ENCODE measurements at places on chromosomes 5 and 9.

GRCh38 chr9:121296213-121297127 lies 28.5 kb downstream of the GSN start:
- no peak for DNase-seq

DNA sequence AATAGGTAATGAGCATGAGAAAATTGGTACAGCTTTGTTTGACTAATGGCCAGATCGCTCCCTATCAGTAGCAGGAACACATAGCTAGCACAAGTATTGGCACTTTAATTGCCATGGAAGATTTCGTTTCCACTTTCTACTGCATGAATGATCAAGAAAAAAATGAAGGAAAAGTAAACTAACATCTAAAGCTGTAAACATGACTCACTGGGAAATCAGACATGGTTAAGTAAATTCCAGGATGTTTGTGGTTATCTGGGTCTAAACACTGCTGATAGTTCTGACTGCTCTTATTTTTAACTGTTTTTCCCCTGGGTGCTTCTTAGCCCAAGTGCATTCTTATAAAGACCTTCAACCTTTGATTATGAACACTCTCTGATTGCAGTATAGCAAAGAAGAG lies 388.9 kb downstream of the NR2F1-AS1 start:
- no peak for DNase-seq

DNA sequence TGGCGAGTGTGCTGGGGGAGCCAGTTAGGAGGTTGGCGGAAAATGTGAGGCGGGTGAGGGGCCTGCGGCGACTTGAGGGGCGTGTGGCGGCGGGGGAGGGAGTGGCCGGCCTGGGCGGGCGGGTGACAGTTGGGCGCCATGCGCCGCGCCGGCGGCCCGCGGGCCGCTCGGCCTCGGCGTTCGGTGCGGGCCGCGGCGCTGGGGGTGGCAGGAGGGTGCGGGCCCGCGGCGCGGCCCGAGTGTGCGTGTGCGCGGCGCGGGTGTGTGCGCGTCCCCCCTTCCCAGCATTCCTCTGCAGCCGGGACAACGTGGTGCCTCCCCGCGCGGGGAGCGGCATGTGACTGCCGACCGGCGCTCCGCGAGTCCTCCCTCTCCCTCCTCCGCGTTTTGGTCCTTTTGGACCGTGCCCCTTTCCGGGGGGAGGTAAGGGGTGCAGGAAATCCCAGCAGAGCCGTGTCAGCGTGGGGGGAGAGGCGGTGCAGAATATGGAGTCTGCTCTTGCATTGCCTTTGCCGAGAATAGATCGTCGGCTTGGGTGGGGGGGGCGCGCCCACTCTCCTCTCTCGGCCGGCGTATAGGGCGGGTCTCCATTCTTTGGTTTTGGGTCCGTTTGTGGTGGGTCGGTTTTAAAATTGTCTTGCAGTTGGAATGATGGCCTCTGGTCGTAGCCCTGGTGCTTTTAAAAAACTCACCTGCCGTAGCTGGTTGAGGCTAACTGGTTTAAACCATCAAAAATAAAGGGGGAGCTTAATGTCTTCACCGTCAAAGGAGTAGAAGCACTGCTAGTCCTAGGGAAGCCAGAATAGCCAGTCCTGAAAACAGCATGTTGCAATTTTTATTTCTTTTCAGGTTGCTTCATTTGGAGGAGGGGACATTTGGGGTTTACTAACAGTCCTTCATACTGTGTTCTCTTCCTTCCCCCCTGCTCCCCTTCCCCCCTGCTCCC lies 2.0 kb downstream of the LARP1 start:
- DNase-seq: peak; percentile 88

DNA sequence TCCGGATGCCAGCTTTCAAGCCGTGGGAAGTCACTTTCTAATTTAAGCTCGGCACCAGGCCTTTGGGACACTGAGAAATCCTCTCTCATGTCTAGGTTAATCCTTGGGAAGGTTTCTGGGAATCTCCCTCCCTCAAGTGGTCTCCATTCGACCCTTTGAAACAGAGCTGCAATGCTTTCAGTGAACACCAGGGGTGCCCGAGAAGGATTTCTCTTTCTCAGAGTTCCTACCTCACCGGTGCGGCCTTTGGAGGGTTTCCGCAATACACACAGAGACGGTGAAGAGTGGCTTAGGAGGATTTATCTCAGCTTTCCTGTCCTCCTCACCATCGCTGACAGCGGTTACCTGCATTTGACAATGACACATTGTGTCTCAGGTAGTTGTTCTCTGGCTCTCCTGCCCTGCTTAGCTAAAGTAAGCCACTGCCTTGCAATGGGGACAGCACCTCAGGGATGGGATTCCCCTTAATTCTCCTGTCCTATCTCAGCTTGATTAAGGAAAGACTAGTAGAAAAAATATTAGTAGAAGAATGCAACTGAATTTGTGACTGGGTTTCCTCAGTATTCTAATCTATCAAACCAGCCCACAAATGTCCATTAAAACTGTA lies 180.6 kb downstream of the GABRG2 start:
- no peak for DNase-seq

DNA sequence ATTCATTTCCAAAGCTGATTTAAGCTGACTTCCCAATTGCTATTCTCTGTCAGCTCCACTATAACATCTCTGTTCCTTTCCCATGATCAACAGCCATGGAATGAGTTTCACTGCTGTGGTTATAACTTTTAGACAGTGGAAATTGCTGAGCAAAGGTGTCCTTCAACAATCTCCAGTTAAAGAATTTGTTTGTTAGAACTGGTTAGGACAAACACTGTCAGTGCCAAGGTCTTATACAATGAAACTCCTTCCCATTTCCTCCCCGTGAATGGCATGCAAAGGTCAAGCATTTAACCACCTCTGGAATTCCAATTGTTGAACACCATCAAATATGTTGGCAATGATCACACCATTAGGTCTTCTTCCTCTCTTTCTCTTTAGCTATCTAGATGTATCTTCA lies 45.7 kb upstream of the GHR start:
- no peak for DNase-seq

DNA sequence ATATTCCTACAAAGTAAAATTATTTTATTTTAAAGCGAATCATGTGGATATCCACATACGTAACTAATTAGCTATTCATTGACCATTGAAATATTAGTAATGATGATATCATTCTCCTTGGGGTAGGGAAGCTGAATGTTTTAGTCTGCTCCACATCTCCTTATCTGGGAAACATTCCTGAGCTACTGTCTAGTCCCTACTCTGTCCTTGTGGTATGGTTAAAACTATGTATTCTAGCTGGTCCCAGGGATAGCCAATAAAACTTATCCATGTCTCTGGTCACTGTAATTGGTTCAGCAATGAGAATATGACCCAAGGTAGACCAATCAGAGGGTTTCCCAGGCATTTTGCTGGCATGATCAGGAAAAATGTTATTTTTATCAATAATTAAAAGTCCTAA lies 76.0 kb upstream of the DAP start:
- no peak for DNase-seq

DNA sequence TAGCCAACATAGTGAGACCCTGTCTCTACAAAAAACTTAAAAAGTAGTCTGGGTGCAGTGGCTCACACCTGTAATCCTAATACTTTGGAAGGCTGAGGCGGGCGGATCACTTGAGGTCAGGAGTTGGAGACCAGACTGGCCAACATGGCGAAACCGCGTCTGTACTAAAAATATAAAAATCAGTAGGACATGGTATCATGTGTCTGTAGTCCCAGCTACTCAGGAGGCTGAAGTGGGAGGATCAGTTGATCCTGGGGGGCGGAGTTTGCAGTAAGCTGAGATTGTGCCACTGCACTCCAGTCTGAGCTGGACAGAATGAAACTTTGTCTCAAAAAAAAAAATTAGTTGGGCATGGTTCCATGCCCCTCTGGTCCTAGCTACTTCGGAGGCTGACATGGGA lies 57.9 kb upstream of the MIER3 start:
- no peak for DNase-seq

GRCh38 chr5:40491644-40492043 lies 188.1 kb upstream of the PTGER4 start:
- no peak for DNase-seq

DNA sequence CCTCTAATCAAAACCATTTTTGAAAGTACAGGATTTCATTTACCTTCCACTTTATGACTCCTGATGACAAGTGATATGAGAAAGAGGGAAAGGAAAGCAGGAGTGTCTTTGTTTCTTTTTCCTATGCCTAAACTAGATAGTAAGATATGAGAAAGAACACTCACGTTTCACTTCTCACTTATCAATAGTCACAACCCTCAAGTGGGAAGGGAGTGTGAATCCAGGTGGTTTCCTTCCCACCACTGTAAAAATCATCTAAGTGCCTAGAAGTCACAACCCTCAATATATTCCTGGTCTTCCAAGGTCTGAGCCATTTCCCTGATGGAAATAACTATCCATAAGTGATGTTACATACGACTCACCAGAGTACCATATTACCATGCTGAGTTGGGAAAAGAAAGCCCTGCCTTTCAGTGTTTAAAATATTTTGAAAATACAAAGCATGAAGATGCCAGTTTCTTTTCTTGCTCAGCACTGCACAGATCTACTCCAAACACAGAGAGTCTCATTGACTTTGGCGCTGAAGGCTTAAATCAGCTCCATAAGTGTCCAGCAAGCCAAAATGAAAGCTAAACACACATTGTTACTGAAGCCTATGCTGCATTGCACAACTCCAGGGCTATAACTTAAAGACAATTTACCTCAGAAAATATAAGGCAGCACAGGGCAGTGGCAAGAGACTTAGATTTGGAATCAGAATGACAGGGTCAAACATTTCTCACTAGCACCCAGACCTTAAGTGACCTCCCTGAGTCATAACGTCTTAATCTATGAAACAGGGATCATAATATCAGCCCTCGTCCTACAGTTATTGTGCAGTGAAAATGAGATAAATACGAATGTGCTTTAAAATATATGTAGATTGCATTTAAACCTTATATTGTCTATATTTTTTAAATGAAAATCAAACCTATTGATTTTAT lies 301.2 kb downstream of the KIAA0825 start:
- DNase-seq: no peak

- DNase-seq: no peak
Measured at GRCh38 chr5:15757619-15758018, 257.6 kb downstream of the FBXL7 start.

GRCh38 chr5:80284720-80285119 lies 28.9 kb upstream of the SERINC5 start:
- no peak for DNase-seq

- no peak for DNase-seq
Measured at GRCh38 chr5:137629646-137630045, 106.2 kb downstream of the KLHL3 start.

- no peak for DNase-seq
Measured at GRCh38 chr5:60260658-60261057, 367.1 kb upstream of the PDE4D start.

DNA sequence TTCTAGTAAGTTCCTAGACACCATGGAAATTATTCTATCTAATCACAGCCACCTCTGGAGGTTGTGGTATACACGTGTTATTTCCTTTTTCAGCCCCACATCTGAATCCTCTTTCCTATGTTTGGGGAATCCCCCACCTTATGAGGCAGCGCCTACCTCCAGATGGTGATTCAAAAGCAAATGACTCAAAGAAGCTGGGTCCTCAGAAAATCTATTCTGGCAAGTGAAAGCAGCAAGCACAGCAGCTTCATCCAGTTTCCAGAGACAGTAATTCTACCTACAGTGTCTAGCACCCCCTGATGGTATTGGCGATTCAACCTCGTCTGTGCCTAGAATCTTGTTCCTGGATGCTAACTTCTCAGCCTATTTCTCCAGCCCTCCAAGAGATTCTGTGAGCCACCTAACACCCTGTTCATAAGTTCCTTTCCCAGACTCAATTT lies 43.0 kb downstream of the STRBP start:
- DNase-seq: no peak

Data from tibial artery (tissue), 4 donors.